Hepatocyte (in vitro differentiated cells): ENCODE measurements at places on chromosomes 12 and 14.

DNA sequence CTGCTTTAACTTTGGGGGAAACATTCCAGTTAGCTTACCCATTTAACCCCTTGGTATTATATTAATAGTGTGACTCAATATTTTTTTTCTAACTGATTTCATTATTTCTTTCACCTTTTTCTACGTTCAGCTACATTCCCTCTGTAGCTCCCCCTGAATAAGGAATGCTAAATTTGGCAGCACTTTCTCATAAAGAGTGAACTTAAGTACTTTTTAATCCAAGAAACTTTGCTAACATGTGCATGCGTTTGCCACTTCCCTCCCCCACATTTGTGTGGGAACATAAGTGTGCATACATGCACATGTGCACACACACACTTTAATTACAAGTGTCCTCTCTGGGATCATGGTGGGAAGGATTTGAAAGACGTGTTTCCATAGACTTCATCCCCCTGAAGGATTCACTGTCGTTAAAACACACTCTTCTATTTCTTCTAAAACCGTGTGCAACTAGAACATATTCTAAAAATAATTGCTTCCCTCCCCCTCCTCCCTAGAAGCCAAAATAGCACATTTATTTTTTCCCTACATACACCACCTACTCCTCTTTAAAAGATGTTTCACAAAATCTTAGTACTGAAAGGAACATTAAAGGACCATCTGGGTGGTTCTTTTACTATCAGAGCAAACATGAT lies 142.6 kb downstream of the PPM1H start:
- no peak for DNase-seq

DNA sequence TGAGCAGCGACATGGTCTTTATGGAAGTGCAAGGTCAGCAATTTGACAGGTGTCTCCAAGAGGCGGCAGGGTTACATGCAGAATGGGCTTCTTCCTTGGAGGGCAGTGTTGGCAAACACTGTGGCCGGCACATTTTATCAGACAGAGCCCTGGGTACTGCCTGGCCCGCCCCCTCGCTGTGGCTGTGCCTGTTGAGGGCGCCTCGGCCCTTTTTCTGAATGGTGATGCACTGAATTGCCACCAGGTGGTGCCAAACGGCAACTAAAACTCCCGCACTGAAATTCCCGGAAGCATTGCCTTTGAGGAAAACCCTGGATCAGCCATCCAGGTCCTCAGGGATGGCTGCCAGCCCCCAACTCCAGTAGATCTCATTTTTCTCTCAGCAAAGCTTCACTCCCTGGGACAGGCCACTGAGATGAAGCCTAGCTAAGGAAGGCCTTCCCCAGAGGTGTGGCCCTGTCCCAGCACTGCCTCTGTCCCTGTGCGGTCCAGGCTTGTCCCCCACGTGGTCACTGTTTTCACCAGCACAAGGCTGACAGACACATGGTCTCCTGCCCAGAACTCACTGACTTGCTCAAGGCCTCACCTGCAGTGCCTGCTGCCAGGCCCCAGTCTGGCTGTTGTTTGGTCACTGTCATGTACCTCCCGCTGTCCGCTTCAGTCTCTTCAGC lies 73.6 kb downstream of the TESC start:
- peak; percentile 87 for DNase-seq

GRCh38 chr12:1186298-1186697 lies 195.3 kb downstream of the ERC1 start:
- DNase-seq: no peak

GRCh38 chr12:3684449-3685051 lies 68.4 kb downstream of the CRACR2A start:
- DNase-seq: no peak

GRCh38 chr12:131755305-131756113 lies 44.6 kb downstream of the SFSWAP start:
- DNase-seq: peak; percentile 30

- DNase-seq: no peak
Measured at GRCh38 chr14:96247031-96247430, 9.0 kb upstream of the BDKRB1 start.

- DNase-seq: no peak
Measured at GRCh38 chr14:104924421-104925213, at the start of gene PLD4. TSS of gene PLD4 (plus strand) at chr14:104924879. CDS start at chr14:104927141, 2,262 bp downstream.

DNA sequence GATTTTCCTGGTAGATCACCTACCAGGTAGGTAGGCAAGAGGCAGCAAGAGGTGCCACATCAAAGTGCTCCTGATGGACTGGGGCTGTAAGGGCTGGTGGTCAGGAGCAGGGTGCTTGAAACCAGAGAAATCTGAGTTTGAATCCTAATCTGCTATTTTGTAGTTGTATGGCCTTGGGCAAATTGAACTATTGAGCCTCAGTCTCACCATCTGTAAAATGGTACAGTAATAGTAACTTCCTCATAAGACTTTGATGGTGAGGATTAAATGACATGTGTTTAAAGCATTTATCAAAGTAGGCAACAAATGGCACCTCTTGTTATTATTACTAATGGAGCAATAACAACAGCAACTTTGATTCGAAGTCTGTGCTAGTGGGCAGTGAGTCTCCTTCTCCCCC lies 32.0 kb downstream of the JDP2 start:
- no peak for DNase-seq

DNA sequence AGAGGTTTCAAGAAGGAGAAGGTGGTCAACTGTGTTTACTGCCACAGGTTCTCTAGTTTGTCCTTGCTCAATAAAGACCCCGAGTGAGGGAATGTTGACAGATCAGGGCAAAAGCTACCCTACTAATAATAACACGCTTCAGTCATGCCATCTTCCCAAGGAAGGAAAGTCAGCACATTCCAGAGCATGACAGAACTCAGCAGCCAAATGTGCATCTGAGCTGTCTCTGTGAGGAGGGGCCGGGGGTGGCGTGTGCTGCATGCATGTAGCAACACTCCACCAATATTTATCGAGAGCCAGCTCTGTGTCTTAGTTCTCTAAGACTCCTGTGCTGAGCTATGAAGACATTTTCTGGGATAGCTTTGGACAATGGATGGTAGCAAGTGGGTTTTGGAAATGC lies 260.4 kb downstream of the DPF3 start:
- DNase-seq: no peak

DNA sequence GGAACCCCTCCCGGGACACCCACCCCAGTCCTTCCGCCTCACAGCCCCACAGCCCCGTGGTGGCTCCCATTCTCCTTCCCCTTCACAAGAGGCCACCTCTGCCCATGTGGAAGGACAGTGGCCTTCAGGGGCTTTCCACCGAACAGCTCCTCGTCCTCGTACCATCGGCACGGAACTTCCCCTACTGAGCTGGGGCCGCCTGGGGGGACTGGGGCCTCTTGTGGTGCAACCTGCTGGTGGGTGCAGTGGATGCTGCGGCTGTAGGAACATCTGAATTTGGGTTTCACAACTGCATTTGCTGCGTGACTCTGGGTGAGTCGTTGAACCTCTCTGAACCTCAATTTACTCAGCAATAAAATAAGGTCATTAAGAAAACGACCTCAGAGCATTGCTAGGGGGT lies 50.9 kb downstream of the RFLNA start:
- no peak for DNase-seq

DNA sequence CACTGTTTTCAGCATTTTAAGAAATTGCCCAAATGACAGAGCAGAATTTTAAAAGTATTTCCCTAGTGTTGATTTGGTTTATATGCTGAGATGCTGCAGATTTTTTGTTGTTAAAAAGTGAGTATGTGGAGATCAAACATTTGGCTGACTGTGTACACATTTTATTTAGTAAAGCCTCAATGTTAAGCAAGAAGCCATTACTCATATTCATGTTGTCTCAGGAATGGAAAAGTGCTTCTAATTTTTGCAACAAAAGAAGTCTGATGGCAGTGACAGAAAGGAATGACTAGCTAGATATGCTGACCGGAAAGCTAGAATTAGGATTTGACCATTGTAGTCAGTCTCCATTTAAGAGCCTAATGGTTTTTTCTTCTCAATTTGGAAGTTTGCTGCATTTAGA lies 22.5 kb downstream of the SLC38A6 start:
- no peak for DNase-seq

GRCh38 chr12:116068853-116069252 lies 208.6 kb downstream of the MED13L start:
- no peak for DNase-seq

DNA sequence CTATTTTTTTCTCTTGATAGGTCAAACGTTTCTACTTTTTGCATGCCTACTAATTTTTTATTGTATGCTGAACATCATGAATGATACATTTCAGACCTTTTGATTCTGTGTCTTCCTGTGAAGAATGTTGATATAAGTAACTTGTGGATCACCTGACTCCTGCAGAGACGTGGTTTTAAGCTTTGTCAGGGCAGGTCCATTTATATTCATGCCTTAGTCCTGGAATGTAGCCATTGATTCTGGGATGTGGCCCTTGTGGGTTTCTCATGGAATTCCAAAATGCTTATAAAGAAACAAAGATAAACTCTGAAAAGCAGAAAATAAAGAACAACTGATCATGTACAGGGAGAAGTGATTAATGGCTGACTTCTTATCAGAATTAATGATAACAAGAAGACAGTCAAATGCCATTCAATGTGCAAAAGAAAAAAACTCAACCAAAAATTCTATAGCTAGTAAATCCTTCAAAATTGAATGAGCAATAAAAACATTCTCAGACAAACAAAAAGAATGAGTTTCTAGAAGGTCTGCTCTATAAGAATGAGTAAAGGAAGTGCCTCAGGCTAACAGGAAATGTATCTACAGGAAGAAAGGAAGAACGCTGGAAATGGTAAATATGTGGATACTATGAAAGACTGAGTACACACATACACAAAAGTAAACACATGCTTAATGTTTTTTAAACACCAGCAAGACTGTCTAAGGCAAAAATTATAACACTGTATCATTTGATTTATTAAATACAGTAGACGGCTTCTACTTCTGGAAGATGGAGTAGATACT lies 284.8 kb upstream of the DIO3 start:
- no peak for DNase-seq

- no peak for DNase-seq
Measured at GRCh38 chr12:117468016-117468415, 106.6 kb upstream of the NOS1 start.

- no peak for DNase-seq
Measured at GRCh38 chr12:58007875-58008274, 66.5 kb downstream of the ATP23 start.

DNA sequence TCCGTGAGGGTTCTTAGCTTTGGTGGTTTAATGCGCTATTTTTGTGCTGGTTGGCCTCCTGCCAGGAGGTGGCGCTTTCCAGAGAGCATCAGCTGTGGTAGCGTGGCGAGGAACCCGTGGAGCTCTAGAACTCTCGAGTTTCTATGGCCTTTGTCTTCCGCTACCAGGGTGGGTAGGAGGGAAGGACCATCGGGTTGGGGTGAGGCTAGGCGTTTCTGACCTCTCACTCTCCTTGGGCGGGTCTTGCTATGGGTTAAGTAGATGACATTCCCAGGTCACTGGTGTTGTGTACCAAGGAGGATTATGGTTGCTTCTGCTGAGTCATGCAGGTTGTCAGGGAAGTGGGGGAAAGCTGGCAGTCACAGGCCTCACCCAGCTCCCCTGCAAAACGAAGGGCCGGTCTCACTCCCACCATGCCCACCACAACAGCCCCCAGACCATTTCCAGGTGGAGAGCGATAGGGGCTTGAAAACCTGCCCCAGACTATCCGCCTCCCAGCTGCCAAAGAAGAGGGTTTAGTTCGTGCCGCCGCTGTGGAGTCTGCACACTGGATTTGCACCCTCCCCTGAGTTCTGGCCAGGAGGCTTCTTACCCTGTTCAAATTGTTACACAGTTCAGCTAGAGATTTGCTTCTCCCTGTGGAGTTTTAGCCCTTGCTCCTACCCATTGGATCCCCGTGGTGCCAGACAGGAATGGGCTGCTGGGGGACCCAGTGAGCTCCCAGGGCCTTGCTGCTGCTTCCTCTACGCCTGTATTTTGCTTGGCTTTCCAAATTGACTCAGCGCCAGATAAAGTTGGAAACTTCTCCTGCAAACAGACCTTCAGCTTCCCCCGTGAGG lies 21.9 kb downstream of the RNFT2 start:
- no peak for DNase-seq
